Caco-2 (cell line): ENCODE measurements at places on chromosomes 13 and 19. TPM values are rescaled to one million over a fixed set of nuclear protein-coding genes. Genes with fewer than 3 reads are reported as not detected.

- no peak for DNase-seq
Observed at GRCh38 chr13:26557051-26557392, 461 bp upstream of the WASF3 start.

GRCh38 chr13:110779022-110779421, 65.5 kb downstream of the ING1 start:
- no peak for DNase-seq

Gene NDUFS7
- total RNA-seq = 111 and 114 TPM in 2 replicates

DNA sequence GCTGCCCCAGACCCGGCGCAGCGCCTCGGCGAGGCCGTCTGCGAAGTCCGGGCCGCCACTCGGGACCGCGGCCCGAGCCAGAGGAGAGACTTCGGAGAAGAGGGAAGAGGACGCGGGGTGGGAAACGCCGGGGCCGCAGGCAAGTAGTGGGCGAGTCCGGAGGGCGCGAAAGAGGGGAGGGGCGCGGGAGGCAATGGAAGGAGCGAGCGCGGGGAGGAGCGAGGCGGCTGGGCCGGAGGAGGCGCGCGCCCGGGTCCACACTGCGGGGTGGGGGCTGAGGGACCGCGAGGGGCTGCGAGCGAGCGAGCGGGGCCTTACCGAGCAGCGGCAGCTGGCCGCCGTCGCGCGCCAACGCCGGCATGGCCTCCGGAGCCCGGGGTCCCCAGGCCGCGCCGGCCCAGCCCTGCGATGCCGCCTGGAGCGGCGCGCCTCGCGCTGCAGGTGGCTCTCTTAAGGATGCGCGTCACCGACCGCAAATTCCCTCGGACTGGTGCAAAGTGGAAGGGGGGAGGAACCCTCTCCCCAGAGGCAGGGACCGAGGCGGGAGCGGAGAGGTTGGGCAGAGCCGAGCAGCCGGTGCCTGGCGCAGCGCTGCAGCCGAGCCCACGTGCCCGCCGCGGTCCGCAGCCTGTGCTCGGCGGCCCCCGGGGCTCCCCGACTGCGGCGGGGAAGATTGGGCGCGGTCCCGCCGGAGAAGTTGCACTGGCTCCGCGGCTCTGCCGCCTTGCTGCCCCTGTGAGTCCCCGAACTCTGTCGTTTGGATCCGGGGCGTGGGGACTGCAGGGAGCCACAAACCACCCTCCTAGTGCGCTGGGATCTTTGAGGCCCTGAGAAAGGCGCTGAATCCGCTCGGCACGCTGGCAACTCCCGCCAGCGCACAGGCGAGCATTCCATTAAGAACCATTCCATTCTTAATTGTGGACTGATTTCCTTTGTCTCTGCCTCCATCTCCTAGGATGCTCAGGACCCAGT, at the start of gene FLT3:
Gene FLT3, minus strand, starts transcription at position 427 of the 972 bp plus-strand sequence. Its CDS starts 66 bp downstream, at position 361.
- DNase-seq = peak; percentile 51

Gene IGFL3
- total RNA-seq = 0.53 TPM in 1 of 2 replicates, not detected in the other

DNA sequence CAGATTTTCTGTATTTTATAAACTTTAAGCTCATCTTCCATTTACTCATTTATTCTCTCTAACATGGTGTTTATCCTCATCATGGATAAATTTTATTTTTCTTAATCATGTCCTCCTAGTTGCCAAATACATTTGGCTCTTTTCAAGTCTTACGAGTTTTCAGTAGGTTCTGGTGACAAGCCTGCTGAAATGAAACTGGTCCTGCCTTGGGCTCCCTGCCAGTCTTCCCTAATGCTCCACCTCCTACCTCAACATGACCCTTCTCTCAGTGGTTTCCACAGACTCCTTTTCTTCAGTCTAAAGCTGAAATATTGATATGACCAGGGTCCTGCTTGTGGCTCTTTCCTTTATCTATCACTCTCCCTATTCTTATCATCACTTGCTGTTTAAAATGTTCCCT, 81.2 kb downstream of the TRPC4 start:
- DNase-seq = no peak

DNA sequence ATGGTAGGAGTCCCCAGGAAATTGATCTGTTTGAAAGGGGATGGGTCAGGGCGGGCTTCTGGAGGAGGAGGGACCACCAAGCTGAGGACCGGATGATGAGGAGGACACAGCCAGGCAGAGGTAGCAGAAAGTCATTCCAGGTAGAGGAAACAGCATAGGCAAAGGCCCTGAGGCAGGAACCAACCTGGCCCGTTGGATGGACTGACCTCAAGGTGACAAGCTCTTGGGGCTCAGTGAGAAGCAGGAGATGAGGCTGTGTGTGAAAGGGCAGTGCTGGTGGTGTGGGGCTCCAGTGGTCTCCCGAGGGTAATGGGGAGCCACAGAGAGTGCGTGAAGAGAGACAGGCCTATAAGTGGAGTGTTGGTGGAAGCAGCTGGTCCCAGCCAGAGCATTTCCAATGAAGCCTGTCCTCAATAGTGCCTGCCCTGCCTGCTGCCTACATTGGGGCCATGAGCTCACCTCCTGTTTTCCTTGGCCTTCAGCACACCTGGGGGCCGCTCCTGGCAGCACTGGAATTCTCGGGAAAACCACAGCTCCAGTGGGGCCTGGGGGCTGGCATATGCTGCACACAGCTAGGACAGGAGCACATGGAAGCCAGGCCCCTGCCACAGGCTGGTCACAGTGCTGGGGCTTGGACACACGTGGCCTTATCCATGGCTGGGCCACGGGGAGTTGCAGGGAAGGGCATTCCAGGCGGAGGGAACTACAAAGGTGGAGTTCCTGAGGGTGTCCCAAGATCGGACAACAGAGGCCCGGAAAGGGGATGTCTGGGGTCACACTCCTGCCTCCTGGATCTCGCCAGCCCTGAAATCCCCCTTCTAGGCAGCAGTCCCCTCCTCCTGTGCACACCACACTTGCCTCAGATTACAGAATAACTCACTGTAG, 2.3 kb upstream of the COMP start:
- DNase-seq = no peak

GRCh38 chr19:8491574-8491973, 10.9 kb downstream of the PRAM1 start:
- DNase-seq = no peak

DNA sequence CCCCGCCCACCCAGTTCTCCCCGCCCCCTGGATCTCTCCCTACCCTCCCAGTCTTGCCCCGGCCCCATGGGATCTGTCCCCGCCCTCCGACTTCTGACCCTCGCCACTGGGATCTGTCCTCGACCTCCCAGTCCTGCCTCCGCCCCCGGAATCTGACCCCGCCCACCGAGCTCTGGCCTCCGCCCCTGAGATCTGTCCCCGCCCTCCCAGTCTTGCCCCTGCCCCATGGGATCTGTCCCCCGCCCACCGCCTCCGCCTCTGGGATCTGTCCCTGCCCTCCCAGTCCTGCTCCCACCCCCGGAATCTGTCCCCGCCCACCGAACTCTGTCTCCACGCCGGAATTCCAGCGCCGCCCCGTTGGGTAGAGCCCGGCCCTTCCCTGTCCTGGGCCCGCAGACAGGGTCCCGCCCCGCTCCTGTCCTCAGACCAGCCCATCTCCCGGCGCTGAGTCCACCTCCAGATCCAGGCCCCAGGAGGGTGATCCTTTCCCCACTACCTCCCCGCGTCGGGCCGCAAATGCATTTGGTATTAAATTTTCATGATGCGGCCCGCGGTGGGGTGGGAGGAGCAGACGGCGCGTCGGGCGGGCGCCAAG, 1.5 kb upstream of the SLC17A7 start:
- DNase-seq = peak; percentile 99

DNA sequence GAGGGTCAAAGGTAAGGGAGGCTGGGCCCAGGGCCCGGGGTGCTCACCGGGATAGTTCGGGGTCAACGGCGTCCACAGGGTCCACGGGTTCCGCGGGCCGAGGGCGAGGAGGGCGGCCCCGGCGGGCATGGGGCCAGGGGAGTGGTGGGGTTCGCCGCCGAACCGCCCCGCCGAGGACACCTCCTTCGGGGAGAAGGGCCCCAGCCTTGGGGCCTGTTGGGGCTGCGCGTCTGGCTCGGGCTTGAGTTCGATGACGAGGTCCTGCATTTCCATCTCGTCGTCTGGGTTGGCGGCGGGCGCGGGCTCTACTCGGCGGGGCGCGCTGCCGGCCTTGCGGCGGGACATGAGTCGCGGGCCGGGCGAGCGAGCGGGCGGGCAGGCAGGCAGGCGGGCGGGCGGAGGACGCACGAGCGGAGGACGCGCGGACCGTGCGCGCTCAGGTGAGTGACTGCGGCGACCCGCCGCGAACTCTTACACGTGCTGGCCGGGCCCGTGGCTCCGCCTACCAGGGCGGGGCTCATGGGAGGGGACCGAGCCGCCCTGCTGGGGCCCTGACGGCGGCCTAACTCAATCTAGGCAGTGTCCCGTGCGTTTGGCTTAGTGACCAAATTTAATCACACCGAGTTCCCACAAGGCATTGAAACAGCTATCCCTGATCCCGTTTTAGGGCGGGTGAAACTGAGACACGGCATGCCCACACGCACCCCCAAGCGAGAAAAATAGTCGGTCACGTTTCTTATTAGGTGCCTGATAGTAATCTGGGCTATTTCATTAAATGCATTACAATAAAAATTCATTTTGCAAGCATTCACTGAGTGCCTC, at the start of gene ZNF296:
Gene ZNF296, minus strand, starts transcription at position 450 of the 822 bp plus-strand sequence. Its CDS starts 105 bp downstream, at position 345.
- DNase-seq = peak; percentile 90

Gene GTF2F1
- 66.6 and 77.4 TPM in 2 replicates for total RNA-seq

Gene TDRD3
- total RNA-seq = 16.3 and 17.2 TPM in 2 replicates

GRCh38 chr19:44767295-44768180, 10.2 kb upstream of the CBLC start:
- no peak for DNase-seq

Gene PCDH20
- not detected in 2 replicates for total RNA-seq

- no peak for DNase-seq
Observed at GRCh38 chr13:80144493-80144892, 196.4 kb downstream of the SPRY2 start.

DNA sequence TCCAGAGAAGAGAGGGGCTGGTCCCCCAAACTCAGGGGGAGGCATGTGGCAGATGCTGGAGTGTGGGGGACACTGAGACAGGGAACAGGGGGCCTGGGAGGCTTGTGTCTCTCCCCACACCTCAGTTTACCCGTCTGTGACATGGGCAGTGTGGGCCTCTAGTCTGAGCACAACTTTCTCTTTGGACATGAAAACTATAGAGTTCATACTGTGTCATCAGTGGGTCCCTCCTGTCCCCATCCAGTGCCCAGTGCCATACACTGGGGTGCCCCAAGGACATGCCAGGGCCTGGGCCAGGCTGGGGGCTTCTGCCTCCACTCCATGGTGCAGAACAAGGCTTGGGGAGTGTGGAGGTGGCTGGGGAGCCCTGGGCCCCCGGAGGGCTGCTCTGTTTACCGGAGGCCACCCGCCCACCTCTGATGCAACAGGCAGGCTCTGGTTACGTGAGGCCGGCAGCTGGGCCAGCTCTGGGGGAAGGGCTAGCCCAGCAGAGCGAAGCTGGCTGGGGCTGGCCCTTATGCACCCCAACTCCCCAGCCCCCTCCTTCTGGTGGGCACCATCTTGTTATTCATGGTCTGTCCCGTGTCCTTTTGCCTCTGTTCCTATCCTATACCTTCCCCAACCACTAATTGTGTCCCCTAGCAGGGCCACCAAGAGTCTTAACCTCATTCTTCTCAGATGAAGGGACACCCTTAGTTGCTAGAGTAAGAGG, 1.9 kb upstream of the MEF2B start:
- peak; percentile 29 for DNase-seq

DNA sequence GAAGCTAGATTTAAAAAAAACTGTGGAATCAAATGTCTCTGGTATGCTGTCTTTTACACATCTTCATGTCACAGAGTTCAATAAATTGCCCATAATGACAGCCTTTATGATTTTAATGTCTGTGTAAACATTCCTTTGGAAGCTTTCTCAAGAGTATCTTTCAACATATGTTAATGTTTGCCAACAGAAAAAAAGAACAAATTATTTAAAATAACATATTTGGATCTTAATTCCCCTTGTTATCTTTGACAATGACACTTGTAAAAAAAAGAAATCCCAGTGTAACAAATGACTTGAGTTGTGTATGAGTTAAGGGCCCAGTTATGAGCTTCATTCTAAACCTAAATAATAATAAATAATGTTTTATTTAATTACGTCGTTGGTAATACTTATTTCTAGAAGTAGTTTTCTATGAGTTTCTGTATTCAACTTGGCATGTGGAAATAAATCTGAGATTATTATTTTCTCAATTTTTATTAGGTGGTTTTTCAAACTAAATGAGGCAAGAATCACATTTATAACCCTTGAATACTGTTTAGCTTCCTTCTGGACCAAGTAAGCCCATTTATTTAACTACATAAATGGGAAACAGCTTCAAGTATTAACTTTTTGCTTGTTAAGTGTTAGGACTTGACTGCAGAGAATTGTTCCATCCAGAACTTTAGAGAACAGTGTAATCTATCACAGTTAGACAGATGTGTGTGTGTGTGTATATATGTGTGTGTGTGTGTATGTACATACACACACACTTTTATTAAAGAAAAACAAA, 182.1 kb downstream of the POSTN start:
- DNase-seq = no peak
